ENCODE measurements at places on chromosomes 4 and X. TPM values are rescaled to one million over a fixed set of nuclear protein-coding genes. Genes with fewer than 3 reads are reported as not detected.

Gene GYPE
- total RNA-seq: 0.94 TPM

- no peak for DNase-seq
These were observed 88.1 kb upstream of the MAB21L2 start for GRCh38 chr4:150493851-150494250.

- DNase-seq: peak; percentile 39
These were observed 119.4 kb upstream of the C1GALT1C1 start for GRCh38 chrX:120749141-120749846.

DNA sequence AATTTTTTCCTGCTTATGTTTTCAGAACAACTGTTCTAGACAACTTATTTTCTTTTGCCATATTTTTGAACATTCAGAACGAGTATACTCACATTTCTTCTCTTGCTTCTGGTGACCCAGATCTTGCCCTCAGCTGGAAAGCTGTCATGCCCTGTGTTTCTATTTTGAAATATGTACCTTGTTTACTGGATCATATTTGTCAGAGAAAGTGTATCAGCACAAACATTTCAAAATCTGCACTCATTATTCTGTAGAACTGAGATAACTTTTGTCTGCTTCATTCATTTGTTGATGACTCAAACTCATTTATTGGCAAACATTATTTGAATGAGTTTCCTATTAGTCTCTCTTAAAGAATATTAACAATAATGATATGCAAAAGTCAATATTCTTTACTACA is 46.2 kb upstream of the FAM9A start:
- no peak for DNase-seq
